AG04450 (cell line): ENCODE measurements at places on chromosomes 1 and 21.

DNA sequence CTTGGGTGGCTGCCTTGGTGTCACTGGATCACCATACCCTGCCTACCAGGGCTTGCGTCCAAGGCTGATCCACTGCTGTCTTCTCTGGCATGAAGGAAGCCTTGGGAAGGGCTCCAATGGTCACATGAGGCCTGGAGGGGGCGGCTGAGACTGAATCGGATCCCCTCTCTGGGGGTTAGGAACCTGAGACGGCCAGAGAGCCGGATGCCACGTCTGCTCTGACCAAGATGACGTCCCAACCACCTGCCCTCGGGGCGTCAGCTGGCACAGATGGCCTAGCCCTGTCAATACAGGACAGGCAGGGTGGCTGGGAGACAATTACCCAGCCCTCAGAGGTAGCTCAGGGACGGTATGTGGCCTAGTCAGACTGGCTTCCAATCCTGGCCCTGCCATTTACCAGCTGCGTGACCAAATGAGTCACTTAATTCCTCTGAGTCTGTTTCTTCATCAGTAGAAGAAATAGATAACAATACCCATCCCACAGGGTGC lies 5.4 kb downstream of the TRIM62 start:
- no peak for DNase-seq

- DNase-seq: no peak
These were observed 127.7 kb upstream of the HOOK1 start for GRCh38 chr1:59687081-59687480.

GRCh38 chr1:1996207-1996651 lies 7.4 kb downstream of the CFAP74 start:
- DNase-seq: no peak

- DNase-seq: no peak
These were observed 29.9 kb downstream of the CHML start for GRCh38 chr1:241610056-241610815.

GRCh38 chr21:19130379-19131028 lies 726.9 kb upstream of the TMPRSS15 start:
- DNase-seq: no peak

DNA sequence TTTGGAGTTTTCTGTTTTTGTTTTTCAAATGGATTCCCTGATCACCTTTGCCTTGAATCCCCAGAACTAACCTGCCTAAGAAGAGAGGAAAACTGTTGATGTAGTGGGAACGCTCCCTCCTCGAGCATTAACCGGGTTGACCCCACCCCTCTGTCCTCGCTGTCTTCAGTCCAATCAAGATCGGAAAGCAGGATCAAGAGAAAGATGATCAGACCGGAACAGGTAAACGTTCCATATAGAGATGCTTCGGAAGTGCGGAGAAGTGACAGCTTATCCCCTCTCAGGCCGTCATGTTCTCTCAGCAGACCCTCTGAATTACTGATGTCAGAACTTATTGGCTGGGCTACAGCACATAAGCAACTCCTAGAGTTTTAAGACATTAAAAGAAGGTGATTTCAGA lies 800 bp upstream of the FAM163A start:
- DNase-seq: no peak

- DNase-seq: no peak
These were observed 66.4 kb downstream of the DDAH1 start for GRCh38 chr1:85398391-85399064.

- DNase-seq: no peak
These were observed 16.1 kb upstream of the STMN1 start for GRCh38 chr1:25922056-25922970.

- DNase-seq: no peak
These were observed 71.6 kb downstream of the PLEKHA6 start for GRCh38 chr1:204288021-204288588.

DNA sequence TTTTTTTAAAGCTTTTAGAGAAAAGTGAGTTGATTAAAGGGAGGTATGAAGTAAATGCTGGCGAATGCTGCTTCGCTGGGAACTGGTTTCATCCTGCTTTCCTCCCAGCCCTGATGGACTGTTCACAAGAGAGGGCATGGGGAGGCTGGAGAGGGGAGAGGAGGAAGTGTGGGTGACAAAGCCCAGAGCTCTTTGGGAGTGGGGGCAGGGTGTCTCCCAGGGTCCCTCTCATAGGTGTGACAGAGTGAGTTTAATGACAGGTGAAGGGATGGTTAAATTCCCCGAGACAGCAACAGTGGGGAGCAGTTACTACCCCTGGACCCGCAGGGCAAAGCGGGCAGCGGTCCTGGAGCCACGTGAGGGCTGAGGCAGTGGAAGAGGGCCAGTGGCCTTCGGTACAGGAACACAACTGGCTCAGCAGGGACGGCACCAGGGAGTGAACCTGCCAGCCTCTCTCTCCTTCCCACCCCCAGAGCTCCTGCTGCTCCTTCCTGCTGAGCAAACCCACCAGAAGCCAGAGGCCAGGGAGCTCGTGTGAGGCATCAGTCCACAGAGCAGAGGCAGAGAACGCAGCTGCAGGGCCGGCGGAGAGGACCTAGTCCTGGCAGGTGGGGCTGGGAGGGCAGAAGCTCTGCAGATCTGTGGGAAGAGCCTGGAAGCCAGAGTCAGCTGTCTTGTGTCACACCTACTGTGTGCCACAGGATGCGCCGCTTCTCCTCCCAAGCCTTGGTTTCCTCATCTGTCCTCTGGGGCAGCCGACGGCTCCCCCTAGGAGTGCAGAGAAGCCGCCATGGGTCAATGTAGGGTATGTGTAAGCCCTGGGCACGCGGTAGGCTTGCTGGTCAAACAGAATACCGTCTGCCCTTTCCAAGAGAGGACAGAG lies 20.9 kb upstream of the LRP8 start:
- DNase-seq: no peak

GRCh38 chr1:85133565-85134159 lies 67.2 kb downstream of the SYDE2 start:
- no peak for DNase-seq

GRCh38 chr21:38267991-38268863 lies 11.4 kb downstream of the KCNJ15 start:
- DNase-seq: no peak

GRCh38 chr1:109595531-109595930 lies 23.9 kb downstream of the GNAT2 start:
- DNase-seq: no peak

DNA sequence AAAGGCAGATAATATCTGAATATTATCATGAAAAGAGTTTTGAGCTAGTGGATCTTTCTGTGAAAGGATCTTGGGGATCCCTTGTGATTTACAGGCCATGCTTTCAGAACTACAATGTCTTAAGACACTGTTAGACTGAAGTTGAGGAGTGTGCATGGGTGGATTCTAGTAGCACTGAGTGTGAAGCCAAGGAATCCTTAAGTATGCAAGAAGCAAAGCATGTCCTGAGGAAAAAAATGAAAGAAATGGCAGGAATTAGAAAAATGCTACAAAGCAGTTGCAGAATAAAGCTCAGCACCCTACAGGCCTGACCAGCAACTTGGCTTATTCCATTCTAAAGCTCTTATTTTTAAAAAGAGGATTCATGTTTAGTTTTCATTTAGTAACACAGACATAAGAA lies 11.9 kb downstream of the STX6 start:
- DNase-seq: peak; percentile 32

DNA sequence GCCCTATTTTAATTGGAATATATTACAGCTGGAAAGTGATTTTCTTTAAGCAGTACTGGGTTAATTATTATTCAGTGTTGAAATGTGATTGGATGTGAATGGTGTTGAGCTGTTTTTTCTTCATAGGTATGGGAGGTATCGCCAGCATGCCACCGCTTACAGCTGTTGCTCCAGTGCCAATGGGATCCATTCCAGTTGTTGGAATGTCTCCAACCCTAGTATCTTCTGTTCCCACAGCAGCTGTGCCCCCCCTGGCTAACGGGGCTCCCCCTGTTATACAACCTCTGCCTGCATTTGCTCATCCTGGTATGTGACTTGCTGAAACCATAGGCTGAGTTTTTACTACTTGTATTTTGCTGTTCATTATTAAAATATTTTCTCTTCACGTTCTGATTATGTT lies 107.7 kb downstream of the ITSN1 start:
- no peak for DNase-seq

DNA sequence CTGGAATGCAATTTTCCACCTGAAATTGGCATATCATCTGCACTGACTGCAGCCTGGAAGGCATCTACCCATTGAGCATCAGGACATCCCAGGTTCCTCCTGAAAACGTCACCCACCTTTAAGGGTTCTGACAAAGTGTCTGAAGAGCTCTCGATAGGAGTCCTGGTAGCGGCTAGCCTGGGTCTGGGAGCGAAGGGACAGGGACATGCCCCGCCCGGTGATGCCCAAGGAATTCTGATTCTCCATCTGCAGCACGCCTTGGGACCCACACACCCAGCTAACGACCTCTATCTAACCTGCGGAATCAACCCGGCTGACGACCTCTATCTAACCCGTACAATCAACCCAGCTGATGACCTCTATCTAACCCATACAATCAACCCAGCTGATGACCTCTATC lies 13.3 kb upstream of the CCDC27 start:
- no peak for DNase-seq

- no peak for DNase-seq
These were observed 8.5 kb downstream of the MAP10 start for GRCh38 chr1:232813760-232814159.

- DNase-seq: no peak
These were observed 81.6 kb upstream of the TTC34 start for GRCh38 chr1:2882966-2883696.

DNA sequence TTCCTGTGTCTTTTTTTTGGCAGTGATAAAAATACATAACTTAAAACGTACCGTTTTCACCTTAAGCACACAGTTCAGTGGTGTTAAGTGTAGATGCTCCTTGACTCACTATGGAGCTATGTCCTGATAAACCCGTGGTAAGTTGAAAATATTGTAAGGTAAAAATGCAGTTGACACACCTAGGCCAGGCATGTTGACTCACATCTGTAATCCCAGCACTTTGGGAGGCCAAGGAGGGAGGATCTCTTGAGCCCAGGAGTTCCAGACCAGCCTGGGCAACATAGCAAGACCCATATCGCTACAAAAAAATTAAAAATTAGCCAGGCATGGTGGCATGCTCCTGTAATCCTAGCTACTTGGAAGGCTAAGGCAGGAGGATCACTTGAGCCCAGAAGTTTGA lies 73.6 kb upstream of the COG2 start:
- DNase-seq: no peak

DNA sequence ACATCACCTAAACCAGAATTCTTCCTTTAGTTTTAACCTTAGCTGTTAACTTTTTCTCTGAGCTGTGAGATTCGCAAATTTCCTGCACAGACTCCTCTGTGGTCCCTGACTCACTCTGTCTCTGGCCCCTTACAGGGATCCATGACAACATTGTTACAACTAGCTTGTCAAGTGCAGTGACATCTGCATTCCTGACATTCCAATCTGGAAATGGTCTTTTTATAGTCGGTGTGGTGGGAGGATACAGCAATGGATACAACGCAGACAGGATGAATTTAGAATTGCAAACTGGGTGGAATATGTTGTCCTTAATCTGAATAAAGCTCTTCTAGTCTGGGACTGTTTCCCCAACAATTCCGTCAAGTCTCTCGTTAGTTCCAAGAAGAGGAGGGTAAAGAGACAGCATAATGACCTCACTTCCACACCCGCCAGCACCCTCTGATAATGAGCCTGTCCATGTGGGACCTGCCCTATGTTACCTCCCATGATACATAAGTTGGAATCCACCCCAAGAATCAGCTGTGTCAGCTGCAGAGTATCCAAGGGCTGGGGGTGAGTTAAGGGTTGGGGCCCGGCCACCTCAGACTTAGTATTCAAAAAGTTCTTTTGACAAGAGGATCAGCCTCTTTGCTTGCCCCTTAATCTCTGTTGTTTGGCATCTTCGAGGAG lies 49.4 kb downstream of the ILDR2 start:
- DNase-seq: no peak

DNA sequence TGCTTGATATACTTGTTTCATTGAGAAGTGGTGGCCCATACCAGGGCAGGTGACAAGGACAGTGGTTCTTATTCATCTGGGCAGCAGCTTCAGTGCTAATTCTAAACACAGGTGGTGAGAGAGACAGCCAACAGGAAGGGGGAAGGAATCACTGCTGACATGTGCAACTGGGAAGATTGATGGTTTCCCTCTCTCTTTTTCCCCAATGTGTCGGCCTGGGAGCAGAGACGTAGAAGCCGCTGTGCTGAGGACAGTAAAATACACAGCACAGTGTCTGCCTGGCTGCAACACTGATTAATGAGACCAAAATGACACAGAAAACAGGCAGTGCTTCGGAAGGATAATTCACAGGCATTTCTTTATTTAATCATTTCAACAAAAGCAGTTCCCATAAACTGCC lies 48.8 kb downstream of the WARS2 start:
- no peak for DNase-seq

DNA sequence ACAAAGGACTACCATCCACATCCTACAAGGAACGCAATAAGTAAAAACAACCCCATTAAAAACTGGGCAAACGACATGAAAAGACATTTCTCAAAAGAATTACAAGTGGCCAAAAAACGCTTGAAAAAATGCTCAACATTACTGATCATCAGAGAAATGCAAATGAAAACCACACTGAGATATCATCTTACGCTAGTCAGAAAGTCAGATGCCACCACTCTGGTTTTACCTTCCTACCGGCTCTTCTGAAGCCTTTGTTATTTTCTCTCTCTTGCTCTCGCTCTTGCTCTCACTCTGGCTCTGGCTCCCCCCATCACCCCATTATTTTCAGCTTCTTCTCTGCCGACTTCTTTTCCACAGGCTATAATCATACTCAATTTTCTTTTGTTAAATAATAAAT lies 38.8 kb downstream of the VPS45 start:
- DNase-seq: no peak

GRCh38 chr21:25584833-25585676 lies 22.2 kb downstream of the MRPL39 start:
- no peak for DNase-seq

DNA sequence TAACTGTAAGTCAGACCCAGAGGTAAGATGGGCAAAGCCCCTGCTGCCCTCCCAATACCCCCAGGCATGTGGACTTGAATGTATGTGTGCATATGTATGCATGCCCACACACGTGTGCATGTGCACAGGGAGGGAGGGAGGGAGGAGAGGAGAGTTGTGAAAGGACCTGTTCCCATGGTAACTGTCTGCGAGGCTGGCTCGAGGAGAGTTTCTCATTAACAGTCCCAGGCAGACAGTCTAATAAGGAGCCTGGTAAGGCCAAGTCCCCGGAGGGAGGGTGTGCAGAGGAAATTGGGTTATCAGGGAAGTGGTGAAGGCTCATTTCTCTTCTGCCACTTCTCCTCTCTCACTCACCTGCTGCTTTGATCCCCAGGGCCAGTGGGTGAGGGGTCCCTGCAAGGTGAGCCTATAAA lies 74.9 kb downstream of the NFASC start:
- DNase-seq: no peak

GRCh38 chr1:86352086-86352485 lies 44.0 kb downstream of the ODF2L start:
- no peak for DNase-seq
